Left kidney (tissue), 8 donors: ENCODE measurements at places on chromosomes 2 and 18.
A peak's percentile ranks its signal among the peaks of the same experiment; 100 is the strongest.

DNA sequence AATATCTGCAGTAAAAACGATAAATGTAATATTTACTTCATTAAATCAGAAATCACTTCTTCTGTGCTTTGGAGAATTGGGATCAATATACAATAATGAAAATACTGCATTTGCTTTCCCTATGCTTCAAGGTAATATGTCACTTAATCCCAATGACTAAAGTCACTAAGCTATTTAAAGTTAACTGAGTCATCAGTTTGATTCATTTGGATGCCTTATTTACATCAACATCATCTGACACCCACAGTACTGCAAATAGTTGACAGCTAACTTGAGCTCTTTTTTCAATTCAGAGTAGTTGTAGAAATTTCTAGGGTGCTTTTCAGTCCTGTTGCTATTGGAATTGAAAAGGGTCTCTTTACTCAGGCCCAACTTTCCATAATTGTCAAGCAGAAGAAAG, 776.9 kb upstream of the FSHR start:
- no peak for DNase-seq

DNA sequence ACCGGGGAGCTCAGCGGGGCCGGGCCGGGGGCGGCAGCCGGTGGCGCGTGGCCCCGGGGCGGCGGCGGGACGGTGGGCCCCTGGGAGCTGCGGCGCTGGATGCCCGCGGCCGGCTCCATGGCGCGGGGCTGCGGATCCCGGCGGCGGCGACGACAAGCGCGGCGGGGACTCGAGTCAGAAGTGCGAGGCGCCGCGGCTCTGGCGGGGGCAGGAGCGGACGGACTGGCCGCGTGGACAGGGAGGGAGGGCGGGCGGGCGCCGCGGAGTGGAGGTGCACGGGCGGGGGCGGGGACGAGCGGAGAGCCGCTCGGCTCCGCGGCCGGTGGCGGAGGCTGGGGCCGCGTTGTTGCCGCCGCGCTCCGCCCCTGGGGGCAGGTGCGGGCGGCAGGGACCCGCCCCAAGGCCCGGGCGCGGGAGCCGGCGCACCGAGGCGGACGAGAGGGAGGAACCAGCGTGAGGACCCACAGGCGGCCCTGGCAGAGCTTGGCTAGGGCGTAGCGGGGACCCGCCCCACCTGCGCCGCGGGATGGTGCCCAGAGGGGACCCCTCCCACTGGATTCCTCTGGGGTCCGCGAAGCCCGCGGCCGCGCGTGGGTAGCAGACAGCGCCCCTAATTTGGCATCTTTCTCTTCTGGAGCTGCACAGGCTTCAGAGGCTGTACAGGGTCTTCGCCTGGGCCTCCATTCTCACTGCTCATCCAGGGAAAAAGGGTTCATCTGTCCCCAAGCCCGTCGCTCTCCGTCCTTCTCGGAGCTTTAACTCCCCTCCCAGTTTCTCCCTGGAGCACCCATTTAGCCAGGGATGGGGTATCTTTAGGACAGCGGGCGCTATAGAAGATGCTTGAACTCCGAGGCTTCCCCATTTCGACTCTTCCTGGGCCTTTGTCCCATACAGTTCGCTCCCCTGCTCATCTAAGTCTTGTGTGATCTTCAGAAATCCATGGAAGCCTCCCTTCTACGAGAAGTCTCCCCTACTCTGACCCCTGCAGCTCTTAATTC, at the start of gene TMEM163:
TMEM163 (minus strand) TSS at position 184 of the 998 bp plus-strand sequence.
- DNase-seq = no peak

DNA sequence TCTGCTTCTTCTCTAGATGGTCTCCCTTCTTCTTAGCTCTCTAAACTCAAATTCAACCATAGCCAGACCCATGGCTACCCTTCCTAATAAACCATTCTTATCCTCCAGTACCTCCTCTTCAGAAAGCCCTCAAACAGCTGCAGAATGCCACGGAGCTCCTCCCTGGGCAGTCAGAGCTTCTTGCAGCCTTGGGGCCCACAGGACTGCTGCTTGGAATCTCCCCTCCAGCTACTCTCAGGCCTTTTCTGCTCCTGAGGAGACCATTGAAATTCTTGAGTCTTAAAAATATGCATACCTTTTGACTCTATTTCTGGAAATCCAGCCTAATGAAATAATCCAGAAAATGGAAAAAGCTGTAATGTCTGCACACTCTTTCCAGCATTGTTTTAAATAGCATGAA, 30.7 kb downstream of the EFR3B start:
- DNase-seq = no peak

DNA sequence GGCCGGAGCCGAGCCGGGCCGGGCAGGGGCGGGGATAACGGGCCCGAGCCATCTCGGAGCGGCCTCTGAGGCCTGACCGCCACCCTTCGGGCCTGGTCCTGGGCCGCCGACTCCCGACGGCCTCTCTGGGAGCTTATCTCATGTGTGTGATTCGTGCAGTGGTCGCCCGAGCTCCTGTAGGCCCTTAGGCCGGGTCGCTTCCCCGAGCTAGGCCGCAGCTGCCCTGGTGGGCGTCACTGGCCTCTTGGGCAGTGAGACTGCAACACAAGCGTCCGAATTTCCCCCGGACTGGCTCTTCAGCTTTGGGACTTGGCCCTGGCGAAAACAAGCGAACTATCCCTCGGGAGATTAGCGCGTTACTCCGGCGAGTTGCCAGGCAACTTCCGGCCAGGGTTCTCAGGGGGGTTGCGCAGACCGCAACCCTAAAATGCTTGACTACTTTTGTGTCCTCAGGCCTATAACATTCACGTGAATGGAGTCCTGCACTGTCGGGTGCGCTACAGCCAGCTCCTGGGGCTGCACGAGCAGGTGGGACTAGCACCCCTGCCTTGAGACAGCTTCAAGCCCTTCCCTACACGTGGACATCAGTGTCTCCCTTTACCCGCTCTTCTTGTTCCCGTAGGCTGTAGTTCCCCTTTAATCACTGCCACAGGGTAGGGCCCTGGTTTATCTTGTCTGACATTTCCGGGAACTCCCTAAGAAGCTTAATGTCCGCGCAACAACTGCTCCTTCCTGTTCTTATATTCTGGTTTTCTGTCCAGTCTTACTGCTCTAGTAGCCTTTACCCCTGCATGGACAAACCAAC, 602 bp downstream of the SNX17 start:
- no peak for DNase-seq

DNA sequence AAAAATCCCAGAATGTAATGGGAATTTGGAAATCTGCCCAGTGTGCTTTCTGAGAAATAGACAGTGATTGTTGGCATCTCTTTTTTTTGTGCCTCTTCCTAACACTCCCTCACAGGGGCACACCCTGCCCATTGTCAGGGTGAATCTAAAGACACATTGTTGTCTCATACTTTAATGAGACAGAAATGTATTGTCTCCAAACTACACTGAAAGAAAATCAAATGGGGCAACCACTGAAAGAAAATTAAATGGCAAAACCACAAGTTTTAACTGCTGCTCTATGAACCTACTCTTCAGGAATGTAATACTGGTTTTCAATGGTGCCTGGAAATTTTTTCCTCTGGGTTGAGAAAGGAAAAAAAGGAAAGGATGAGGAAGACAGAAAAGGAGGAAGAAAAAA, 43.2 kb upstream of the GLS start:
- no peak for DNase-seq

DNA sequence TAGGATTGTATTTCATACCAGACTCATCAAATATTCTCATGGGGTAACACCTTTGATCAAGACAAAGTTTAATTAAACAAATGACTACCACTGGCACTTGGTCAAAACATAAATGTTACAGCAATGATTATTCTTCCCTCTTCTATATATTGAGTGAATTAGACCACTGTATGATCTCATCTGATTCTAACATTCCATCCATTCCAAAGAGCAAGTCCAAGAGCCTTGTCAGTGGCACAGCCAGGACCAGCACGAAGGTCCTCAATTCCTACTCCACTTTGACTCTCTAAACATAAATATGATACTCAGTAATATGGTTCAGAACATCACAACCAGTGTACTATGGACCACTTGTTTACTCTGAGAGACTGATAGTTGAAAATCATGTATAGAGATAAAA, 86.4 kb downstream of the AP1S3 start:
- DNase-seq = no peak

DNA sequence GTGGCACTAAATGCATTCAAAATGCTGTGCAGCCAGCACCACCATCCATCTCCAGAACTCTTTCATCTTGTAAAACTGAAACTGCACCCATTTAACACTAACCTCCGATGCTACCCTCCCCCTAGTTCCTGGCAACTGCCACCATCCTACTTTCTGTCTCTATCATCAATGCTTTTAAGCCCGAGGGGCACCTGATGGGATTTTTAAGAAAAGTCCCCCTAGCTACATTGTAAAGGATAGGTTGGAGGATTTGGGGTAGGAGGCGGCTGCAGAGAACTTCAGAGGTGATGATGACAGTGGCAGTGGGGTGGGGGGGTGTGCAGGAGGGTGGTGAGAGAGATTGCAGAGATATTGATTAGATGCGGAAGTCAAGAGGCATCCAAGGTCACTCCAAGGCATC, 10.8 kb upstream of the YWHAQ start:
- DNase-seq = no peak

DNA sequence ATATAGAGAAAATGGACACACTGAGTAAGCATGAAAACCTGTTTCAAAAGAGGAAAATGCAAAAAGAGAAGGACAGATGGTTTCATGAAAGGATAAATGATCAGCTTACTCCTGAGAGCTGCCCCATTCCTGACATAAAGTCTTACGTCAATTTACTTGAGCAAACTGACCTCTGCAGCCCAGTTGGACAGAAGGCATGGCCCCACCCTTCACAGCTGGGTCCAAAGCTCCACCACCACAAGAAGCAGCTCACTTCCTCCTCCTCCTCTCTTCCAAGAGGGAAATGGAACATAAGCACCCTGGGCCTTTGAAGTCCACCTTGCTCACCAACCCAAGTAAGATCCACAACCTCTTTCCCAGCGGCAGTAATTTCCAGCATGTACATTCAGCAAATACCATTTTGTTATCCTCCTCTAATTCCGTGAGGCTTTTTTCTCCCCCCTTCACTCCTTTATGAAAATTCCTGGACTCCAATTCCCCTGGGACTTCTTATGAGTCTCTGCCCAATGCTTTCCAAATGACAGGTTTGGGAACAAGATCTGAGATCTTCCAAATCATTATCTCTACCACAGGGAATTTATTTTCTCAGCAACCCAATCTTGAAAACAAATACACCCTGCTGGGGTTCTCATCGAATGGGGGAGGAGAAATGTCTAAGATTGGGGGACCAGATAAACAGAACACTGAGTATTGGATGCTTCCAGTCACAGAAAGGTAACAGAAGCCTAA, 10.1 kb downstream of the COL4A4 start:
- DNase-seq = no peak

DNA sequence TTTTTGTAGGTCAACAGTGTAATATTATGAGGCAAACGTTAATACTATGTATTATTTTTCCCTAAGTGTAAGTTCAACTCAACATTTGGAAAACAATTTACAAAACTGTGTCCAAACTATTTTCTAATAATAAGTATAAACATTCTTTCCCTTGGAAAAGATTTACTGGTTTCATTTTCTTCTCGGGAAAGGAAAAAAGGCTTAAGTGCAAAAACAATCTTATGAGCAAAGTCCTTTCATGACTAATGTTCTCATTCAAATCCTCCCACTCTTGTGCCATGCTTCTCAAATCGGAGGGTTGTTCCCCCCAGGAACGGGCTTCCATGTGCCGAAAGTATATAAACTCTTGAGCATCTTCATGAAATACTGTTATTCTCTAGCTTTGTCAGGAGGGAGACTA, 19.8 kb upstream of the L3MBTL4 start:
- DNase-seq = no peak

GRCh38 chr2:19872302-19872701, 29.5 kb downstream of the TTC32 start:
- DNase-seq = no peak

DNA sequence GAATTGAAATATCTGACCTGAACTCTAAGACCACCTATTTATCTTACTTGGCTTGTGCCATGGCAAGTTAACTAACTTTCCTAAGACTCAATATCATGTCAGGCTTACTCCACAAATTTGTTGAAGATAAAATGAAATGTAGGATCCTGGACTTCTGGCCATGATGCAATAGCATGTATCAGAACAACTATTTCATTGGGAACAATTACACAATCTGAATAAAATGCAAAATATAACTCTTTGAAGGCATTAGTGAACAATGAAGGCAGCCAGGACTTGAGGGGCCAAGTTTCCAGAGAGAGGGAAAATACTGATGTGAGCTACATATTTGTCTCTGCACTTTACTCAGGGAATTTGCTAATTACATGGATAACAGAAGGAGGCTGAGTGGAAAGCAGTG, 476.5 kb upstream of the ACVR2A start:
- DNase-seq = no peak

DNA sequence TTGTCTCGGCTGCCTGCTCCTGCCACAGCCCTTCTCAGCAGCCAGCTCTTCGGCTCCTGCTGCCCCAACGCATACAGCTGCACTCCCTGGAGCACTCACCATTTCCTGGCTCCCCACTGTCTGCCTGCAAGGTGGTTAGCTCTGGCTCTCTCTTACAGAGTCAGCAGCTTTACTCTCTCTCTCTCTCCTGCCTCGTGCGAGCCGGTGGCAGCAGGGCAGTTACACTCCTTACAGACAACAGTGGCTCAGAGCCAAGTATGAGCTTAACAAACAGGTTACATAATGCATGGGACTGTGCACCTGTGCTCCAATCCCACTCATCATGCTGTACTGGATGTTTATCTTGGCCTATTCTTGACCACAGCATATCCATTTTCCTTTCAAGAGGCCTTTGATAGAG, 47.4 kb upstream of the DNAJC10 start:
- no peak for DNase-seq

DNA sequence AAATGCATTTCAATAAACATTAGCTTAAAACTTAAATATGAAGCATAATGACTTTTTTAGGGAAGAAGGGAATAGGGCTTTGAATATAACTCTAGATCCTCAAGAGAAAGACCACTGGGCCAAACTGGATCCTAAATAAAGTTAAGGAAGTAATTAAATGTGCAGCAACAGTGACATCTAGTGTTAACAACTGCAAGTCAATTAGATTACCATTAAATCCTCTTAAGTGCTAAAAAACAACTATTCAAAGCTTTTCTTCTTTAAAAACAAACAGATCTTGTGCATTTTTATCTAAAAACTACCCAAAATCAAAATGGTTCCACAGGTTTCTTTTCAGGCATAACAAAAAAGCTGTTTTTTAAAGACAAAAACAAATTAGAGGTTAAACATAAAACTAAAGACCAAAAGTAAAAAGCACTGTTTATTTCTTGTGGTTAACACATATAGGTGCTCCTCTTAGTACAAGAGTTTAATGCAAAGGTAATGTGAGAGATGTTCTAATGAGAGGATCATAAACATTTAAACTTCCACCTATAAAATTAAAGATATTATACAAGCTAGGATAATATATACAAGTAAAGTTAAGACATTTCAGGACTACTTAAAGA, 111.4 kb downstream of the THADA start:
- peak; percentile 90 for DNase-seq

DNA sequence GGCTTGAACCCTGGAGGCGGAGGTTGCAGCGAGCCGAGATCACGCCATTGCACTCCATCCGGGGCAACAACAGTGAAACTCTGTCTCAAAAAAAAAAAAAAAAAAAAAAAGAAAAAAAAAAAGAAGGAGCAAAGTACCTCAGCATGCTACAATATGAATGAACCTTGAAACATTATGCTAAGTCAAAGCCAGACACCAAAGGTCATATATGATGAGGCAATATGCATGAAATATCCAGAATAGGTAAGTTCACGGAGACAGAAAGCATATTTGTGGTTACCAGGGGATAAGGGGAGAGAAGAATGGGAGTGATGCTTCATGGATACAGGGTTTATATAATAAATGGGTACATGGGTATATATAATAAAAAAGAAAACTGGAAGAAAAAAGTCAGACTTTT, 93.3 kb downstream of the PRELID3A start:
- no peak for DNase-seq
